ENCODE measurements at places on chromosomes 11 and 22.

DNA sequence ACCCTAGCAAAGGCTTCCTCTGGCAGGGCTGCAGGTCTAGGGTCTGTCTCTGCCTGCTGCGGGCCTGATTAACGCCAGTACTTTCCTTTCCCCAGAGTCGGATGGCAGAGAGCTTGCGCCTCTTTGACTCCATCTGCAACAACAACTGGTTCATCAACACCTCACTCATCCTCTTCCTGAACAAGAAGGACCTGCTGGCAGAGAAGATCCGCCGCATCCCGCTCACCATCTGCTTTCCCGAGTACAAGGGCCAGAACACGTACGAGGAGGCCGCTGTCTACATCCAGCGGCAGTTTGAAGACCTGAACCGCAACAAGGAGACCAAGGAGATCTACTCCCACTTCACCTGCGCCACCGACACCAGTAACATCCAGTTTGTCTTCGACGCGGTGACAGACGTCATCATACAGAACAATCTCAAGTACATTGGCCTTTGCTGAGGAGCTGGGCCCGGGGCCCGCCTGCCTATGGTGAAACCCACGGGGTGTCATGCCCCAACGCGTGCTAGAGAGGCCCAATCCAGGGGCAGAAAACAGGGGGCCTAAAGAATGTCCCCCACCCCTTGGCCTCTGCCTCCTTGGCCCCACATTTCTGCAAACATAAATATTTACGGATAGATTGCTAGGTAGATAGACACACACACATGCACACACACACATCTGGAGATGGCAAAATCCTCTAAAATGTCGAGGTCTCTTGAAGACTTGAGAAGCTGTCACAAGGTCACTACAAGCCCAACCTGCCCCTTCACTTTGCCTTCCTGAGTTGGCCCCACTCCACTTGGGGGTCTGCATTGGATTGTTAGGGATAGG, 18.6 kb downstream of the RSPH14 start:
- no peak for DNase-seq

DNA sequence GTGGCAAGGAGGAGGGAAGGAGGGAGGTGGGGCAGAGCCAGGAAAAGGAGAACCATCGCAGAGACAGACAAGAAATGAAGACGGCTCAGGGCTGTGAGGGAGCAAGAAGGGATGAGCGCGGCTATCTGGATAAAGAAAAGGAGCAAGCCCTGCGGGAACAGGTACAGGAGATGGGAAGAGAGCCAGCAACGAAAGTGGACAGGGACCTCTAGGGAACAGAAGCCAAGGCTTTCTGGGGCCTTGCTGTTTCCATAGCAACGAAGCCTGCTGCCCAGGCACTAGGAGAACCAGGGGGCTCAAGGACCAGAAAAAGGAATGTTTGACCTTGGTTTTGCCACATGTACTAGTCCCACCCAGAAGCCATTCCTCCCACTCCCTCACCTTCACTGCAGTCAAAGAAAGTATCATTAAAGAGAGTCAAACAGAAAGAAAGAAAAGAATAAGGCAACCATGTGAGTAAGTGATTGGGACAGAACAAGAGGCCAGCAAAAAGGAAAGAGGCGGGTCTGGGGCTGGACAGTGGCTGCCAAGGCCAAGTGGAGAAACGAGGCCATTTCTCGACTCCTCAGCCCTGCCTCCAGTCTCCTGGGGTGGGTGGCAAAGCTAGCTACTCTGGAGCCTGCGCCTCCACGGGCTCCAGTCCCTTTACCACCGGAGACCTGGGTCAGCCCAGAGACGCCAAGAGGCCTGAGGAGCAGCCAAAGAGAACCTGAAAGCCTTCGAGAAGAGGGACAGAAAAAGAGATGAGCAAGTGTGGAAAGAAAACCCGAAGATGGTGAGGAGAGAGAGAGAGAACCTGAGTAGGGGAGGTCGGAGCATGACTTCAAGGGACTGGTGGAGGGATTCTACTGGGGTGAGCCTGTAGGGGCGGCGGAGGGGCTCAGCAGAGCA, 35.1 kb downstream of the NRXN2 start:
- no peak for DNase-seq

- DNase-seq: no peak
These were observed 3.6 kb upstream of the ARAP1 start for GRCh38 chr11:72755713-72756285.

- DNase-seq: no peak
These were observed 39.1 kb upstream of the CREB3L1 start for GRCh38 chr11:46238078-46238966.

GRCh38 chr11:6771926-6772893, at the start of gene OR2AG2:
Gene OR2AG2 (minus strand): TSS chr11:6771976. CDS start chr11:6768957, 3,019 bp downstream.
- DNase-seq: no peak

GRCh38 chr11:134398079-134398444, 14.0 kb downstream of the B3GAT1 start:
- DNase-seq: no peak
